ENCODE measurements at places on chromosomes 1 and 21.

- DNase-seq: no peak
Observed at GRCh38 chr1:68028566-68028965, 21.9 kb downstream of the DIRAS3 start.

GRCh38 chr1:19412654-19413053, 72.7 kb downstream of the CAPZB start:
- no peak for DNase-seq

GRCh38 chr1:154847891-154848290, 22.2 kb downstream of the KCNN3 start:
- no peak for DNase-seq

GRCh38 chr21:14785679-14786078, 239.6 kb upstream of the SAMSN1 start:
- no peak for DNase-seq

DNA sequence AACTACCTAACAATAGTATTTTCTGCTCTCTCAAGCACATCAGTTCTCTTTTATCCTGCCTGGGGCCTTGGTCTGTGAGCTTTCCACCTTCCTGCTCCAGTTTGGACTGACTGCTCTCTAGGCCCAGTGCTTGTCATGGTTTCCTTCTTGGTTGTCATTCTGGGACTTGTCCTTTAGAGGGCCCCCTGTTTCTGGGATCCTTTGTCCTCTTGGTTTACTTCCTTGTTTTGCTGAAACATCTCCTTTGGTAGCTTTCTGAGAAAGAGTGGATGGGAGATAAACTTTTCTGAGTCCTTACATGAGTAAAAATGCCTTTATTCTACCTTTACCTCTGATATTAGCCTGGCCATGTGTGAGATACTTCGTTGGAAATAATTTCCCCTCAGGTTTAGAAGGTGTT, 4.7 kb downstream of the SLC1A7 start:
- no peak for DNase-seq

DNA sequence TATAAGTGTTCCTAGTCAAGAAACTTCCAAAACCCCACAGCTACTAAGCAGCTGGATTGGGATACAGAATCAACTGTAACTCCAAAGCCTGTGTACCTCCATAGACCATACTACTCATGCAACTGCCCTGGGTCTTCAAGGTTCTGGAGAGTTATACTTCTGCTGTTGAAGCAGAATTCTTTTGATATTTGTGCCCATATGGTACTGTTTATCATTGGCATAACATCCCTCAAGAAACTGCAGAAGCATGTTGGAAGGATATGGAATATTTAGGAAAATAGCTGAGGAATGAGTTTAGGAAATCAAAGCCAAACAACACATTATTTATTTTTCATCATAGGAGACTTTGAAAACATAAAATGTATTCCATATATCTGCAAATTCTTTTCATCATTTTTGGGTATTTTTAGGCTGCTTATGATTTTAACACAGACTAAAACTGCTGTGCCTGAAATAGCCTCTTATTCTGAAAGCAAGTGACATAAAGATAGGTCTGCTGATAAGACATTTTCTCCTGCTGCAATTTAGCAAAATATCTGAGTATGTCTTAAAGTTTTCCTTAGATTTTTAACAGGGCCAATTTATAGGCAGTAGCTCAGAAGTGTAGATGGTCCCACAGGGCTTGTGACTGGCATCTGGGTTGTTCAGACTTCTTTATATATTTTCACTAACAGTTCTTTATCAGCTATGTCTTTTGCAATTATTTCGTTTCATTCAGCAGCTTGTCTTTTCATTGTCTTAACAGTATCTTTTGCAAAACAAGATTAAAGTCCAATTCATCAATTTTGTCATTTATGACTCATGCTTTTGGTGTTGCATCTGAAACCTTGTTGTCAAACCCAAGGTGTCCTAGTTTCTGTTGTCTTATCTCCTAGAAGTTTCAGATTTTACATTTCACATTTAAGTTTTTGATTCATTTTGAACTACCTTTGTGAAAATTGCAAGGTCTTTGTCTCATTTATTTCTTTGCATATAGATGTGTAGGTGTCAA, 41.1 kb upstream of the ZNF124 start:
- DNase-seq: no peak

DNA sequence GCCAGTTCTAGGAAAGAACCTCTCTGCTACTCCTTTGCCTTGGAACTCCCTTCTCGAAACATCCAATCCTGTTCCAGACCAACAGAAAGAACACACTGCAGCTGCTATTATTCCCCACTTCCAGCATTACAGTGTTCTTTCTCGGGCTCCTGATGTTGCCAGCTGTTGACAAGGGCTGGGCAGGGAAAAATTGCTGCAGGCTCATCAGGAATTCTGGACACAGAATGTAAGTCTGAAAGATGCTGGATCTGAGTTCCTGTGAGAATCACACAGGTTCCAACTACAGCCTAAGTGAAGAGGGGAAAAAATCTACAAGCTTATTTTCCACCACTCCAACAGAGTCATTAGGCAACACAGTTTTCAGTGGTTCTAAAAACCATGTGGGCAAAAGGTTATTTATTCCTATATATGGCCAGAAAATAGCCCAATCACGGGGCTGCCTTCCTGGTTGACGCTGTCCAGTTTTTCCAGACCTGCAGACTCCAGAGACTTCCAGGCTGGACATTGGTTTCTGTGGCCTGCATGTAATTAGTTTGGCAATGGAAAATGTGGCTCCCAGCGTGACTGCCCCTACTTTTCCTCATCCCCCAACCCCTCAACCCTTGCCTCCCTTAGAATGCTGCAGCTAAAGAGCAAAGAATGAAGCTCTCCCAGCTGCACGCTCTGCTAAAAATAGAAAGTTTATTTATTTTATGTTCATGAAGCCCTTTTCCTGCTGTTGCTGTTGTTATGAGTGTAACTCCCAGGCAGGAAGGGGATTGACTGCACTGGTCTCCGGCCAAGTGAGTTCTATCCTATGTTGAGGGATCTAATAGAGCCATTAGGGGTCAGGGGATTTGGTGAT, 8.3 kb upstream of the KIAA0040 start:
- DNase-seq: no peak

GRCh38 chr1:163866564-163866963, 544.8 kb downstream of the NUF2 start:
- no peak for DNase-seq

- no peak for DNase-seq
Observed at GRCh38 chr1:39852214-39852791, 31.0 kb downstream of the TRIT1 start.

DNA sequence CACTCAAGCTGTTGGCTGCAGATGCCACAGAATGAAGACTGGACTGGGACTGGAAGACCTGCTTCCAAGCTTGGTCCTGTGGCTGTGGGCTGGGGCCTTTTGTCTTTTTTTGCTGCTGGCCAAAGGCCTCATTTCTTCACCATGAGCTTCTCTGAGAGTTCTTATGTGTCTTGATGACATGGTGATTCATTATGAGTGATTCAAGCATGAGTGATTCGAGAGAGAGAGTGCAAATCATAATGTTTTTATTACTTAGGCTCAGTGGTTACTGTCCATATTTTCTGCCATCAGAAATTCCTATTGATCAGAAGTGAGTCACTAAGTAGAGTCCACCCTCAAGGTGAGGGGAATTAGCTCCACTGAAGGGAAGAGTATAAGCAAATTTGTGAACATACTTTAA, 94.0 kb downstream of the PCP4 start:
- DNase-seq: no peak

GRCh38 chr1:226790545-226791181, 51.6 kb upstream of the ITPKB start:
- DNase-seq: no peak

DNA sequence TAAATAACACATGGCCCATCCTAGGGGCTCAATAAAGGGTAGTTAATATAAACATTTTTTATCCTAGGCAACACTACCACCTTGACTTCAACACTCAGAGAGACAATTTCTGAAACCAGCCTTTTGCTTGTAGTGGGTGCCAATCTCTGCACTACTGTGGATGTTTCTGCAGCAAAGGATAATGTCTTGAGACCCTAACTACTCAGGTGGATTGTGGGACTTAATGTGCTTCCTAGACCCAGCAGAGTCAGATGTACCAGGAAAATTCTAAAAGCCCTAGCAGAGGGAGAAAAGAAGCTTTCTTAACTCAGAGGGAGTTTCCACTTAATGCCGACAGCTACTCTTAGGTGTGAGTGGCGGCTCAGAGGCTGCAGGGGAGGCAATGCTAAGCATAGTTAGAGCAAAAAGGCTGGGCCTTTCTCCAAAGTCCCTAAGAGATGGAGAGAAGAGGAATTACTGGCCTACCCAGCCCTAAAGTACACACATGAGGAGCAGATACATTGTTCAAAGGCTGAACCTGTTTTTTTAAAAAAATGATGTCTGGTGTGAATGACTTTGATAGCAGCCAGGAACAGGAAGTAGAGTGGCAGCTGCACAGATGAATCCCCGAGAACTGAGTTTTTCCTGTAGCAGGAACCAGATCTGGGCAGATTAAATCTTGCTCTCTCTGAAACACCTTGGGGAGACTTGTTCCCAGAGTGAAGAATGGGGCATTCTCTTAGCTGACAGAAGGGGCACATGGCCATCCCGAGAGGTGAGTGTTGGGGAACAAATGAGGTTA, 33.5 kb upstream of the ABCD3 start:
- DNase-seq: no peak

- no peak for DNase-seq
Observed at GRCh38 chr21:30577766-30578165, 12.4 kb downstream of the KRTAP22-2 start.

DNA sequence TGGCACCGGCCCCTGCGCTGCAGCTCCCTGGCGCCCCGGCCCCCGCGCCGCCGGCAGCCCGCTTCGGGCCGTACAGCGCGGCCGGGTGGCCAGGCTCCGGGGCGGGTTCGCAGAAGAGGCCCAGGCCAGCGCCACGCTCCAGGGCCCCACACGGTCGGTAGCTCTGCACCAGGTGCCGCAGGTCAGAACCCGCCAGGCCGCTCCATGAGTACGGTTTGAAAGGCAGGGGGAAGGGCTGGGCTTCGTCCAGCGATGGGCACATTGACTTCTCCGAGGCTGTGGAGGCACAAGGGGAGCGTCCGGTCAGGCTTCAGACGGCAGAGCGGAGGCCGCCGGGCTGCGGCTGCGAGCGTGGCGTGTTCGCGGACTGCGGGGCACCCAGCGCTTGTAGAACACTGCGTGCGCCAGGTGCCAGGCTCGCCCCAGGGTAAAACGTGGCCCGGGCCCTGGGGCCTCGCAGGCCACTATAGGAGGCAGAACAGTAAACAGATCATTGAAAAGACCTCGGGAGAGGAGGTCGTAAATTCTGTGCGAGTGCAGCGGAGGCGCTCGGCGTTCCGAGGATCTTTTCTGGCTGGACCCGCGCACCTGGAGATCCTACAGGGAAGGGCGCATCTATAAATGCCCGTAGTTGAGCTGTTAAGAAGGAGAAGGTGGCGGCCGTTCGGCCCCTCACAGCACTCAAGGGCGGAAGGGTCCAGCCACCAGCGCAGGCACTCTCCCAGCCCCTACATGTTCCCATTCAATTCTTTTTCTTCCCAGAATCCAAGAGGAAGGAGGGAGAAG, 5.7 kb downstream of the GFI1 start:
- no peak for DNase-seq

DNA sequence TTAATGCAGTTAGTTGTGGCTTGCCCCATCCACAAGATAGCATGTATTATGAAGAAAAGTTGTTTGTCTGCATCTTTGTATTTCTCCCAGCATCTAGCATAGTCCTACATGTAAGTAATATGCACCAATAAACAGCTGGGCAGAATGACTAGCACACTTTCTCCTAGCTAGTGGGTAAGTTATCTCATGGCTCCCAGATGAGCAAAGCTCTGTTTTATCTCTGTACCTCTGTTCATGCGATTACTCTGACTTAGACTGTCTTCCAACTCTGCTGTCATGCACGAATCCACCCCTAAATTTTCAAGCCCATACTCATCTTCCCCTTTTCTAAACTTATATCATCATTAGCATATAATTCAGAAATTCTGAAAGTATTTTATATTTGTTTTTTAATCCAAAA, 37.5 kb upstream of the KCTD3 start:
- DNase-seq: no peak

All from CD4-positive, alpha-beta T cell treated with Interleukin-1 beta for 1 hour (primary cell).